ENCODE measurements at places on chromosomes 16 and 17.
A peak's percentile ranks its signal among the peaks of the same experiment; 100 is the strongest.

DNA sequence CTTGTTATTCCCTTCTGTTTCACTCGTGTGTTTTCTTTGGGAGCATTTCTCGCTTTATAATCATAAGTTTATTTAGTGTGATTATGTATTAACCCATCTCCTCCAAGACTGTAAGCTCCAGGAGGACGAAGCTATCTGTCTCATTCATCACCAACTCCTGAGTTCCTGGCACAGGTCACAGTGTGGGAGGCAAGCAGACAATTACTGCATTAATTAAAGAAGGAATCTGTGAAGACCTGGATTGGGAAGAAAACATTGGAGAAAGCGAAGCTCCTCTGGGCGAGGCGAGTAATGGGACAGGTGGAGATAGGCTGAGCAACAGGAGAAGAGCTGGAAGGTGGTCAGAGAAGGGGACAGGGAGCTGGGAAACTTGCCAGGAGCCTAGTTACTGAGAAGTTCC lies 7.8 kb upstream of the CAMKK1 start:
- DNase-seq = no peak

- no peak for DNase-seq
These were observed 27.9 kb upstream of the BCAR1 start for GRCh38 chr16:75279305-75279704.

GRCh38 chr17:51189628-51190027 lies 23.4 kb downstream of the NME2 start:
- no peak for DNase-seq

DNA sequence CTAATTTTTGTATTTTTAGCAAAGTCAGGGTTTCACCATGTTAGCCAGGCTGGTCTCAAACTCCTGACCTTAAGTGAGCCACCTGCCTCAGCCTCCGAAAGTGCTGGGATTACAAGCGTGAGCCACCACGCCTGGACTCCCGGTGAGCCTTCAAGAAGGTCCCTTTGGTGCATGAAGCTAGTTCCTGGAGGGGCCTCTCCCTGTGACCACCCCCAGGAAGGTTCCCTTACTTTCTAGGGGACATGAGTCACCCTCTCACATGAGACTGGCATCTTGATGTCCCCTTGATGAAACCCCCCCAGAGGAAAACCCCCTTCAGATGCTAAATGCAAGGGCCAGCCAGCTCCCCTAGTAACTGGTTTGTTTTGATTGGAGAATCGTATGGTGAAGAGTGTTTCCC lies 12.8 kb downstream of the CARHSP1 start:
- no peak for DNase-seq

DNA sequence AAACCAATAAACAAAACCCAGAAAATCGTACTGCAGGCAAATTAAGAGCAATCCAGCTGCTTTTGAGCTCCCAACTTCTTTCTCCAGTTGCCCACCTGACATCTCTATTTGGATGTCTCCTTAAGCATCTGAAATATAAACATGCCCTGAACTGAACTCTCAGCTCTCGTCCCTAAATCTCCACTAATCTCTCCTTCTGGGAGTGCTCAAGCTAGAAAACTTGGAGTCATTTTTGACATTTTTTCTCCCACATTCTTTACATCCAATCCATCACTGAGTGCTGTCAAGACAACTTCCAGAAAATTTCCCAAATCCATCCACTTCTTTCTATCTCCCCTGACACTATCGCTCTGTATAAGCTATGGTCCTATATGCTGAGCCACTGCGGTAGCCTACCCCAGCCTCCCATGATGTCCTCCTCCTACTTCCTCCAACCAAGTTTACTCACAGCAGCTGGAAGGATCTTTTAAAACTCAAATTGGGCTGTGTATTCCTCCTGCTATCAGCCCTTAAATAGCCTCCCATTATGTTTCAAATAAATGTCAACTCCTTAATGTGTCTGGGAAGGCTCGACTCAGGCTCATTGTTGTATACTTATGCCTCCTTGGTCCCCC lies 53.1 kb downstream of the HS3ST3B1 start:
- no peak for DNase-seq

DNA sequence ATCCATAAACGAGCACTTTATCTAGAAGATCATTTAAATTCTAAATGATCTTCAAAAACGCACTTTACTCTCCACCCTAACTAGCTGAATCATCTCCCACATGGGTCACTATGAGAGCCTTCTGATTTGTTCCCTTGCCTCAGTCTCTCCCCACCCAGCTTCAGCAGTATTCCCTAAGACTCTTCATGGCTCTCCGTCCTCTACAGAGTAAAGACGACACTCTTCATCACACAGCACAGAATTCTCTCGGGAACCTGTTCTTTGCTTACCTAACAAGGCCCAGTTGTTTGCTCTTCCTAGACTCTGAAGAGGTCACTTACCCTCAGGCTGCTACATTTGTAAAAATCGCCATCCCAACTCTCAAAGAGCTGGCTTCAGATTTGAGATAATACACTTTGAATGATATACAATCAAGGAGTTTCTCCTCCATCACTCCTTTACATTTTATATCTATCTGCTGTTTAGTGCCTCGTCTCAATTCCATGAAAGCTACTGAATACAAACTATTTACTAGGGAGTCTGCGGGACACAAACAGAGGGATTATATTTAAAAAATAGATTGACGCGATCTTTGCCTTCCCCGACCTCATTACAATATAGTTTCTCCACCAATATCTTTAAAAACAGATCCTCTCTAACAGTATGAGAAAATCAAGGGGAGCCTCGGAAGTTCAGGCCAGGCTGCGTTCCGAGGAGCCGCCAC lies 511 bp upstream of the LIG3 start:
- no peak for DNase-seq

DNA sequence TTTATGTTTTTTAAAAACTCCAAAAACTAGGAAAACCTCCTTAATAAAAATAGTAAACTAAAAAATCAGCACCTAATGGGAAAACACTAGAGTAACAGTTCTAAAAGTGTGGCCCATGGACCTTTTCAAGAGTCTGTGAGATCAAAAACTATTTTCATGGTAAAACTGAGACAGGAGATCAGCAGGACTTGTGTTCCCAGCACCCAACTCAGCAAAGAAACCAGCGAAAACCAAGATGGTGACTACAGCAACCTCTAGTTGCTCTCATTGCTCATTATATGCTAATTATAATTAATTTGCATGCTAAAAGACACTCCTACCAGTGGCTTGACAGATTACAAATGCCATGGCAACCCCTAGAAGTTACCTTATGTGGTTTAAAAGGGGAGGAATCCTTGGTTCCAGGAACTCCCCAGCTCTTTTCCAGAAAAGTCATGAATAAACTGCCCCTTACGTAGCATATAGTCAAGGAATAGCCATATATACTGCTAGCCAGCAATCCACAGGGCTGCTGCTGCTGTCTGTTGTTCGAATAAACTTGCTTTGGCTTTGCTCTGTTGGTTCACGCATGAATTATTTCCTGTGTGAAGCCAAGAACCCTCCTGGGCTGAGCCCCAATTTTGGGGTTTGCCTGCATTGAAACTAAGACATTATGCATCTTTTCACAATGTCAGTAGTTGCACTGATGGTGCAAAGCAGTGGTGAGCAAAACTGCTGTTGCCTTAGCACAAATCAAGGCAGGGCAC lies 12.4 kb downstream of the CMTR2 start:
- no peak for DNase-seq

DNA sequence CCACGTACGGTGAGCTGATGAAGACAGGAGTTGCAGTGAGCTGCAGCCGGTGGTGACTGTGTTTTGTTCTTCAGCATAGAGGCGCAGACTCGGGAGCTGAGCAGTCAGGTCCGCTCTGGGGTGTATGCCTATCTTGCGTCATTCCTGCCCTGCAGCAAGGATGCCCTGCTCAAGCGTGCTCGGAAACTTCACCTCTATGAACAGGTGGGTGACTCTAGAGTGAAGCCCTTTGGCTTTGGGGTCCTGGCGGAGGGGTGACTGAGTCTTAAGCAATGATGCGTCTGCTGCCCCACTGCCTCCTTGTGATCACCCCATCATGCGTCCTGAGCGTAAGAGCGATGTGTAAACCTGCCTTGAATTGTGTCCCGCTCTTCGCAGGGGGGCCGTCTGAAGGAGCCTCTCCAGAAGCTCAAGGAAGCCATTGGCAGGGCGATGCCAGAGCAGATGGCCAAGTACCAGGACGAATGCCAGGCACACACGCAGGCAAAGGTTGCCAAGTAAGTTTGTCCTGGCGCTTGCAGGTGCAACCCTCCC lies 22.9 kb downstream of the UBN1 start:
- DNase-seq = no peak

GRCh38 chr16:11581678-11582077 lies 5.0 kb downstream of the LITAF start:
- no peak for DNase-seq

GRCh38 chr17:58317421-58318064 lies 11.1 kb downstream of the TSPOAP1 start:
- peak; percentile 77 for DNase-seq

DNA sequence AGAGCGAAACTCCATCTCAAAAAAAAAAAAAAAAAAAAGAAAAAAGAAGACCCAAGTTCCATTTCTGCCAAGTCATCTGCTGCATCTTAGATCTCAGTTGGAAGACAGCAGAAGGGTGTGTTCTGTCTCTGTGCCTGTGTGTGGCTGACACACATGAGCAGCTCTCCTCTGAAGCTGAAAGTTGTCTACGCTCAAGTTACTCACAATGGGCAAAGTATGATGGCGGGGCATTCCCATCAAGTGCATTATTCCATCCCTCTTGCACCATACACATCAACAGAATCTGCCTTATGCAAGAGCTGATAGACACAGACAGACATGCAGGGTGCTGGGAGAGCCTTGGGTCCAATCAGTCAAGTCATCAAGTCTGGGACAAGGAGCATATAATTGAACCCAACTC lies 402.2 kb downstream of the XYLT1 start:
- DNase-seq = no peak

GRCh38 chr16:17984810-17985209 lies 351.7 kb downstream of the NPIPA8 start:
- DNase-seq = no peak

- no peak for DNase-seq
These were observed 15.7 kb downstream of the BRIP1 start for GRCh38 chr17:61847659-61848058.

- DNase-seq = no peak
These were observed 216.1 kb downstream of the ABCC12 start for GRCh38 chr16:47939680-47940079.

GRCh38 chr17:55644346-55644745 lies 78.3 kb downstream of the TMEM100 start:
- DNase-seq = no peak

DNA sequence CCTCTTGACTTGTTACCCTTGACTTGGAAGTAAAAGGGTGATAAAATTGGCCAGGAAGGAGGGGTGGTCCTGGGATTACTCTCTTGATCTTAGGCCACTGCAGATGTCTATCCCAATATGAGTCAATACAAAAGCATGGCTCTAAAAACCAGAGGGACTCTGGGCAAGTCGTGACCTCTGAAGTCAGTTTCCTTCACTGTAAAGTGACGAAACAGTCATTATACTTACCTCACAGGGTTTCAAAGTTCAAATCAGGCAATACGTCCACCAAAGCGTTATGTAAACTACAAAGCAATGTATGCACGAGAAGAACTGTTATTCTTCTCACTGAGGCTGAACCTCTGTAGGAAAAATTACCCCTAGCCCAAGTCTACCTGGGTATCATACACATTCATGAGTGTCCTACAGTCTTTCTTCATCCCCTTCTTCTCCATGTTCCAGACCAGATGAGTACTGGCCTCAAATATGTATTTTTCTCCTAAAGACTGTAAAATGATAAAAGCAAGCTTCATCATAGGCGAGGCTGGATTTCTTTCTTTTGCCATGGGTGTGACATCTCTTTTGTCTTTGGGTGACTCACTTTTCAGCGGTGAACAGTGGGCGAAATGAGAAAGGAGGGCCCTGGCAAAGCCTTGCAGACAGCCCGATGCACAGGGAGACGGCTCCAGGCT lies 34.5 kb upstream of the CLEC18B start:
- no peak for DNase-seq

GRCh38 chr17:69577098-69577497 lies 162.6 kb downstream of the MAP2K6 start:
- no peak for DNase-seq

DNA sequence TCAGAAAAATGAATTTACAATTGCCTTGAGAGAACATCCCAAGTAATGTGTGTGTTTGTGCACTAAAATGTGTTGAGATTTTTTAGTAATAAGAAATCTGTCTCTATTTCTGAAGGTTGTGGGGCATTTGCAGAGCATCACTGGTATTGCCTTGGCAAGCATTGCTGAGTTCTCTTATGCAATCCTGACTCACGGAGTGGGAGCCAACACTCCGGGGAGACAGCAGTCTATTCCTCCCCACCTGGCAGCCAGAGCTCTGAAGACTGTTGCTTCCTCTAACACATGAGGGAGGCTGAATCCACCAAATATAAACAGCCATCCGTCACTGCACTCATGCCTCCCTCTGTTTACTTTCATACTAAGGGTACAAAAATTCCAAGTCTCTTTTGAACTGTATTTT lies 10.6 kb downstream of the CNTD1 start:
- no peak for DNase-seq

DNA sequence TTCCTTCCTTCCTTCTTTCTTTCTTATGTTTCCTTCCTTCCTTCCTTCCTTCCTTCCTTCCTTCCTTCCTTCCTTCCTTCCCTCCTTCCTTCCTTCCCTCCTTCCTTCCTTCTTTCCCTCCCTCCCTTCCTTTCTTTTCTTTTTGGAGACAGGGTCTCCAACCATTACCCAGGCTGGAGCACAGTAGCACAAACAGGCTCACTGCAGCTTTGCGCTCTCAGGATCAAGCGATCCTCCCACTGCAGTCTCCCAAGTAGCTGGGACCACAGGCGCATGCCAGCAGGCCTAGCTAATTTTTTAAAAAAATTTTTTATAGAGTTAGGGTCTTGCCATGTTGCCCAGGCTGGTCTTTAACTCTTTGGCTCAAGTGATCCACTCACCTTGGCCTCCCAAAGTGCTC lies 31.8 kb upstream of the ZKSCAN2 start:
- DNase-seq = no peak

GRCh38 chr16:75550211-75550662 lies 5.8 kb downstream of the TMEM231 start:
- DNase-seq = no peak

GRCh38 chr16:53805752-53806151 lies 101.8 kb downstream of the FTO start:
- DNase-seq = no peak

- no peak for DNase-seq
These were observed 361 bp downstream of the UQCRC2 start for GRCh38 chr16:21953541-21953902.

- no peak for DNase-seq
These were observed 1.7 kb upstream of the SLC16A11 start for GRCh38 chr17:7045492-7046126.

Measured in ecto neural progenitor cell (in vitro differentiated cells).